ENCODE measurements at places on chromosomes 7 and 10.

DNA sequence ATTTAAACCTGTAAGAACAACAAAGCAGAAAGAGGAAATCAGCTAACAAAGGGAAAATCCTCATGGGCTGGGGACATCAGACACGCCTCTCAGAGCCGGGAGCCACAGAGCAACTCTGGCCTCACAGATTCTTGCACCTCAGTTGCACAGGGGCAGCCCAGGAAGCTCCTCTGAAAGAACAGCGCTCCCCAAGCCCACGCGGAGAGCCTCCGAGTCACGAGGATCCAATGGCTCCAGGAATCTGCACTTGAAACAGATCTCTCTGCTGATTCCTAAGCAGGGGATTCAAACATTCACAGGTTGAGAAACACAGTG is 213.2 kb upstream of the MGMT start:
- DNase-seq, result no peak

GRCh38 chr7:20529260-20529659 is 86.2 kb upstream of the ABCB5 start:
- DNase-seq, result no peak

GRCh38 chr7:41942468-41943093 is 239.7 kb upstream of the INHBA start:
- DNase-seq, result no peak

GRCh38 chr7:102452451-102452850 is 12.2 kb downstream of the ALKBH4 start:
- no peak for DNase-seq

GRCh38 chr10:125485665-125486064 is 197.3 kb downstream of the TEX36 start:
- DNase-seq, result no peak

Data from breast epithelium (tissue), 4 donors.